ENCODE measurements at places on chromosomes 6 and 20. TPM values are rescaled to one million over a fixed set of nuclear protein-coding genes. Genes with fewer than 3 reads are reported as not detected.

The GJA1 gene
- not detected for polyA plus RNA-seq

The EFCAB8 gene
- not detected for polyA plus RNA-seq

The NOX3 gene
- not detected for polyA plus RNA-seq

The HAO1 gene
- not detected for polyA plus RNA-seq

The RBM39 gene
- polyA plus RNA-seq = 209 TPM

The SAMD10 gene
- polyA plus RNA-seq = 0.67 TPM

The TM9SF4 gene
- 60.3 TPM for polyA plus RNA-seq

The WFDC2 gene
- polyA plus RNA-seq = not detected

The PTCRA gene
- 0.55 TPM for polyA plus RNA-seq

The KCNS1 gene
- polyA plus RNA-seq = not detected

The ZBTB46 gene
- 0.07 TPM for polyA plus RNA-seq

The CDKN1A gene
- 1,223 TPM for polyA plus RNA-seq

The PSORS1C2 gene
- polyA plus RNA-seq = not detected

The FOXS1 gene
- polyA plus RNA-seq = not detected

The ANGPT4 gene
- polyA plus RNA-seq = not detected

The LY6G6F gene
- polyA plus RNA-seq = not detected

The SLCO4A1 gene
- 0.34 TPM for polyA plus RNA-seq

The PSMF1 gene
- polyA plus RNA-seq = 138 TPM

The CAGE1 gene
- not detected for polyA plus RNA-seq

The BNIP5 gene
- polyA plus RNA-seq = not detected

The IMPG1 gene
- not detected for polyA plus RNA-seq

The BANF2 gene
- polyA plus RNA-seq = not detected

The OOEP gene
- not detected for polyA plus RNA-seq

The DSP gene
- polyA plus RNA-seq = not detected

The OPN5 gene
- not detected for polyA plus RNA-seq

The TRIM31 gene
- not detected for polyA plus RNA-seq

The HRH3 gene
- polyA plus RNA-seq = not detected

The BPIFB2 gene
- polyA plus RNA-seq = not detected

The PLN gene
- not detected for polyA plus RNA-seq

The RPS6KA2 gene
- 3.1 TPM for polyA plus RNA-seq

The SRSF12 gene
- not detected for polyA plus RNA-seq

The PROKR2 gene
- not detected for polyA plus RNA-seq

The FLOT1 gene
- polyA plus RNA-seq = 153 TPM

The SDC4 gene
- polyA plus RNA-seq = 5.1 TPM

The LTV1 gene
- 11.6 TPM for polyA plus RNA-seq

The PLCB1 gene
- polyA plus RNA-seq = 7.9 TPM

The PRR18 gene
- polyA plus RNA-seq = not detected

The MCCD1 gene
- not detected for polyA plus RNA-seq

The APCDD1L gene
- polyA plus RNA-seq = not detected

The BPIFB4 gene
- polyA plus RNA-seq = not detected

The MMP24 gene
- polyA plus RNA-seq = 0.14 TPM

The BTN1A1 gene
- not detected for polyA plus RNA-seq

The EGFL8 gene
- polyA plus RNA-seq = 1.3 TPM

The C6orf47 gene
- 7.2 TPM for polyA plus RNA-seq

The FAM209B gene
- polyA plus RNA-seq = 1.0 TPM

The SLA2 gene
- 0.15 TPM for polyA plus RNA-seq

The SOBP gene
- not detected for polyA plus RNA-seq

The FERMT1 gene
- polyA plus RNA-seq = not detected

The WFDC13 gene
- polyA plus RNA-seq = not detected

The CUL7 gene
- polyA plus RNA-seq = 11.6 TPM

The GTSF1L gene
- polyA plus RNA-seq = not detected

The ZSWIM3 gene
- polyA plus RNA-seq = 0.29 TPM

The UBD gene
- not detected for polyA plus RNA-seq

The CST7 gene
- polyA plus RNA-seq = 1.8 TPM

The OARD1 gene
- 23.6 TPM for polyA plus RNA-seq

The CLPSL1 gene
- not detected for polyA plus RNA-seq

The IL17F gene
- polyA plus RNA-seq = not detected

The HLA-G gene
- 0.89 TPM for polyA plus RNA-seq

The PCK1 gene
- polyA plus RNA-seq = not detected
